Myocyte (in vitro differentiated cells): ENCODE measurements at places on chromosomes 16 and 17.

DNA sequence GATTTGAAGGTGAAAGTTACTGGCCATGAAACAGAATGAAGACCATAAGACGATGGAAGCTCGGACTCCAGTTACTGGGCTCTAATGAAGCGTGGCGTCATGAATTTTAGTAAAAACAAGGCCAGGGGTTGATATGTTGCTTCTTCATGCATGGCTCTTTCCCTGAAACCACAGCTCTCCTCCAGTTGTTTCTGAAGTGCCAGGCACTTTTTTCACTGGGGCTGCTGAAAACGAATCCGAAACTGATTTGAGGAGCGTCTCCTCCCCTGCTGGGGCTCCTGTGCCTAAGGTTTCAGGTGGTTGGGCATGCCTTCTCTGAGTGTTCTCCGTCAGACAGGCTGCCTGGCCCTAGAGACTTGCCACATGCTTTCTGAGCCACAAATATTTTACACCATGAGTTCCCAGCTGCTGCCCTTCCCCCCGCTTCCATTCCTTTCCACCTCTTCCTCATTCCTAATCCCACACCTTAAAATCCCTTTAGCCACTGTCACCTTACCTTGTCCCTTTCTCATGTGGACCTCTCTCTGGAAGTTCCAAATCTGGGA is 3.7 kb upstream of the MYL4 start:
- DNase-seq: peak; percentile 96

DNA sequence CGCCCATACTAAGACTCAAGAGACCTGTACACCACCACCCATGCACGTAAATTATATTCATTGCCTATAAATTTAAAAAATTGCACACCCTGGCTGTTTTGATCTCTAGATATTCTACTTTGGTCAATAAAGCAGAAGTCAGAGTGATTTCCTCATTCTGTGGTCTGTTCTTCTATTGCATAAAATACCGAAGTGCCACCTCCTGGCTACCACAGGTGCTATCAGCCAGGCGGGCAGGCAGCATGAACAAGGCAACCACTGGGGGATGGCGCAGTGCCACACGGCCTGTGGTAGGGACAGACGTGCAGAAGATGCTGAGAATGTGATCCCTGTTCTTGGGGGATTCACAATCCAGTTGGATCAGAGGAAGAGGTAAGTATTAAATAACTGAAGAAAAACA is 122.3 kb downstream of the CDK5R1 start:
- peak; percentile 83 for DNase-seq

DNA sequence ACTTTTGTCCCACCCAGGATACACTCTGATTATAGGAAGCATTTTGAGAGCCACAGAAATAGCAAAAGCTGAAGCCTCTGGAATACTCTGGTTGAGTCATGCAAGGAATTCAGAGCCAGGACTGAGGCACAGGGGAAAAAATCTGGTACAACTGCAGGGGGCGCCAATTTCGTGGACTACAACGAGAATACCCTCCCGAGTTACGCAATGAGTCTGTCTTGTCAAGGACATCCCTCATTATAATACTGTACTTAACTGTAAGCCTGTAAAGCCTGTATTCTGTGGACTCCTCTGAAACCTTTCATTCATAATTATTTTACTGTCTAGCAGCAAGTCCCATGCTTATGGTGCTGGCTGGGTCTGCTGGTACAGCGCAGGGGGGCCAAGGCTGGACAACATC is 7.8 kb downstream of the HOXB1 start:
- DNase-seq: no peak

DNA sequence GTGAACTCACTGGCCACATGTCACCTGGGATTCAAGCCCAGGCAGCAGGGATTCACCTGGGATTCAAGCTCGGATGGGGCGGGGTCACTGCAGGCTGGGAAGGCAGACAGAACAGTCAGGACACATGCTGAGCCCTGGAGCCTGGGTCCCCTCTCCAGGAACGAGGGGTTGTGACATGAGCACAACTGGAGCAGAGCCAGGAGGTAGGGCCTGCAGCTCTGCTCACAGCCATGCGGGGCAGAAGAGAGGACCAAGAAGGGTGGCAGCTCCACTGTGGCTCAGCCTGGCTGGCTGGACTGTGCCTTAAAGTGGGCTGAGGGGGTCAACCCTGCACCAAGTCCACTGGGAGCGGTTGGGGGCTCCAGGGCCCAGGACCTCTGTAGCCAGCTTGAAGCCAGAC is 150.1 kb downstream of the RAB11FIP4 start:
- no peak for DNase-seq

GRCh38 chr17:80732268-80732667 is 187.6 kb downstream of the RPTOR start:
- DNase-seq: no peak

DNA sequence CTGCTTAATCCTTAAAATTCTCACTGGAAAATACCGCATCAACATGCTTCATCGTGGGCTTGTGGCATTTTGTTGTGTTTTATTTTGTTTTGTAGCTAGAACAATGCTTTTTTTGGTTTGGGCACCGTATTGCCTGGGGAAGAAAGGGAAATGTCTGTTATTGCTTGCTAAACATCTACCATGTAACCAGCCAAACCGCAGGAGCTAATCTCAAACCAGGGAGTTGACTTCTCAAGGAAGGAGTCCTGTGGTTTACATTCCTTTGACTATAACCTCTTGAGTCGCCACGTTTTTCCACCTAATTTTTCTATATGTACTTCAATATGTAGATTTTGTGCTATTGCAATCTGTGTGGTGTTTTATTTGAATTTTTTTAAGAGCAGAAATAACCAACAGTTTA is 593.5 kb upstream of the SOX9 start:
- no peak for DNase-seq

DNA sequence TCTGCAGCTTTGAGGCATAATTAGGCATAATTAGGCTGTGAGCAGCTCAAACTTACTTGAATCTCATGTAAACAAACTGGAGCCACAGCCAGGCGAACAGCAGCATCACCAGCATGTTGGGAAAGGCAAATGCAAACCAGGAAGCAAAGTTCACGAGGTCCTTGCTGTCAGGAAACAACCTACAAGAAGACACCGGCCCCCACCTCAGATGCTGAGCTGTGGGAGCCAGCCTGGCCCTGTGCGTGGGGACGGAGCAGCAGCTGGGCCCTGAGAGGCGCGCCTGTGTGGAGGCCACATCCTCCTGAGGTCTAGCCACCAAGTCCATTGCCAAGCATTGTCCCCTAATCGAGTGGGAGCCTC is 12.2 kb downstream of the SLC13A5 start:
- peak; percentile 8 for DNase-seq

DNA sequence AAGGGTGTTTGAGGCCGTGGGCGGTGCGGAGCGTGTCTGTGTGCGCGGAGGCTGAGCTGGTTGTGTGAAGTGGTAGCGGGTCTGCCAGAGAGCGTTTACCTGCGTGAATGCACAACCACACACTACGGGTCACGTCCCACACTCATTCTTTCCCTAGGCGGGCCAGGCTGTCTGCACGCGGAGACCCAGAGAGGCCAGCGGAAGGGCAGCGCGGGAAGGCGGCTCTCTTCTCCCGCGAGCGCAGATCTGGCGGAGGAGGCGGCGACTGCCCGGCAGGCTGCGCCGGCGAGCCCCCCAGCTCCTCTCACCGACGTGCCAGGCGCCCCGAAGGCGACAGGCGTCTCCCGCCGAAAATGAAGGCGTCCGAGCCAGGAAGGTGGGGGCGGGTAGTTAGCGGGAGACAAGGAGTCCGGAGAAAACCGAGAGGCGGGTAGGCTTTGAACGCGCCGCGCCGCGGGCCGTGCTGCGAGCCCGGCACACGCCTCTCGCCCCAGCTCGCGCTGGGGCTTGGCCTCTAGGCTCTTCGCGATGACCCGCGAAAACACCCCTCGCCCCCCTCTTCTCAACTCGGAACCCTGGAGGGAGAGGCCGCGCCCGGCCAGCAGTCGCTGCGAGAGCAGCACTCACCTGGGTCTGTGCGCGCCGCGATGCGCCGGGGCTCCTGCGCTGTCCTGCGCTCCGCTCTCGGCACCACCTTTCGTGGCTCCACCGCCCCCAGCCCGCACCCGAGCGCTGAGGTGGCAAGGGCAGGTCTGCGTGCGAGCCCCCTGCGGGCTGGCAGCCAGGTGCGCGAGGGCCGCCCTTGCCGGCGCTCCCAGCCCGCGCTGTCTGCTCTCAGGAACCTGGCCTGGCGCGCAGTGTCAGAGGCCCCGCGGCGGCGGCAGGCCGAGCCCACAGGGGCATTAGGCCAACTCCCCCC is 2.0 kb upstream of the FOXF1 start:
- no peak for DNase-seq

GRCh38 chr17:51170736-51171135 is 4.5 kb downstream of the NME2 start:
- DNase-seq: no peak

GRCh38 chr17:81071761-81072741 is 37.1 kb downstream of the BAIAP2 start:
- DNase-seq: no peak

GRCh38 chr17:48753794-48754499 is 25.4 kb upstream of the HOXB13 start:
- peak; percentile 82 for DNase-seq

DNA sequence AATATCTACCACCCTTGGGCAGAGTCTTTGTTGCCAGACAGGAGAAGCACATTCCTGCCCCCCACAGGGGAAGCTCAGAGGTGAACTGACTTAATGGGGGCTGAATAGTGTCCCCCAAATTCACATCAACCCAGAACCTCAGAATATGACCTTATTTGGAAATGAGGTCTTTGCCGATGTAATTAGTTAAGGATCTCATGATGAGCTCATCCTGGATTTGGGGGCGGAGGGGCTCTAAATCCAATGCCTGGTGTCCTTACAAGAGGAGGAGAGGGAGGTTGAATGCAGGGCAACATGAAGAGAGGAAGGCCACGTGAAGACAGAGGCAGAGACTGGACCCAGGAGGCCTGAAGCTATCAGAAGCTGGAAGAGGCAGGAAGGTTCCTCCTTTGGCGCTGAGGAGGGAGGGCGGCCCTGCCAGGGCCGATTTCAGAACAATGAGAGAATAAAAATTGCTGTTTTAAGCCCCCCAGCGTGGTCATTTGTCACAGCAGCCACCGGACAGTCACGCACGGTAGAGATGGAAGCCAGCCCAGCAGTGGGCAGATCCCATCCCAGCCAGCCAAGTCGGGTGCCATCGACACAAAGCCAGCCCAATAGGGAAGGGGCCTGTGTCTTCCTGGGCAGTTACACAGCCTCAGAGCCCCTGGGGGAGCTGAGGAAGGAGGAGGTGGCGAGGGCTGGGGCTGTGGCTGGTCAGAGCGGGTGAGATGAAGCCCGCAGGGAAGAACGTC is 21.3 kb downstream of the C16orf74 start:
- no peak for DNase-seq

DNA sequence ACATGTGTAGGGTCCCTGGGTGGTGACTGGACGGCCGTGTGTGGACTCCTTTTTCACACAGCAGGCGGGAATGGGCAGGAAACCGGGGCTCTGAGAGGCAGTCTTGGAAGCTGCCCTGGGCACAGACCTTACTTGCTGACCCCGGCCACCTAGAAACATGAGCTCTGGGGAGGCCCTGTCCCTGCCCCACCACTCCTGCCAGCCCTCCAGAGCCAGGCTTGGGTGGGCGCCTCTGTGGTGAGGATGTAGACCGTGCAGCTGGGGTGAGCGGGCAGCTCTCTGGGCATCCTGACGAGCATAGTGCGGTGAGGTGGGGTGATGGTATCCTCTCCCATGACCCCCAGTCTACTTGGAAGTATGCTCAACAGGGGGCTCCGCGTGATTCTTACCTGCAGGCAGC is 121.3 kb downstream of the RAB11FIP4 start:
- no peak for DNase-seq

DNA sequence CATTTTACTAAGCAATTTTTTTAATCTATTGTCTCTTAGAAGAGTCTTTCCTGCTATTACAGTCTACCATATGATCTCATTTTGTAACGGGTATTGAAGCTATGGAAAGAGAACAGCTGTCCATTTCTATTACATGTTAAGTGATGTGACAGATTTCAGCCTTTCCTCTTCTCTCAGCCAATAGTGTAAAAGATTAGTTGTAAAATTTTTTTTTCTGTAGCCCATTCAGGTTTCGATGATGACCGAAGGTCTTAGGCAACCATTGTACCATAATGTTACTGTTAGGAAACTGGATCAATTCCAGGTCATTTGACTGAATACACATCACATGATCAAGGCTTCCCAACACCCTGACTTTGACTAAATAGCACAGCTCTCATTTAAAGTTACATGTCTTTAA is 147.6 kb upstream of the HLF start:
- DNase-seq: peak; percentile 13

GRCh38 chr17:28684963-28685362 is 23.0 kb downstream of the SUPT6H start:
- peak; percentile 46 for DNase-seq

GRCh38 chr16:11679250-11679649 is 11.0 kb downstream of the SNN start:
- DNase-seq: peak; percentile 19

DNA sequence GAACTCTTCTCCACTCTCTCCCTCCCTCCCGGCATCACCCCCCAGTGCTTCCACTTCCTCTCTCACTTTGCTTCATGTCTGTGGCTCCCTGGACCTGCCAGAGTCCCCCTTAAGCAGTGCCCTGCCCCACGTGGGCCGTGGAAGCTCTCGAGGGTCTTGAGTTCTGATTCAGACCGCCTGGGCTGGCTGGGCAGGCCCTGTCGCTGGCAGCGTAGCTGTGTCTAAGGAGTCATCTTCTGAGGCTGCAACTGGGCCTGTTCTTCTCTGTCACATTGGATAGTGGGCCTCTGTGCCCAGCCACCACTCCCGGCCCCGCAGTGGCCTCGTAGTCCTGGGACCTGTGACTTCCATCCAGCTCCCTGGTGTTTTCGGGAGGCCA is 30.7 kb downstream of the MNT start:
- DNase-seq: no peak

GRCh38 chr16:31508706-31509195 is 560 bp upstream of the RUSF1 start:
- DNase-seq: peak; percentile 48

GRCh38 chr17:32569171-32570080 is 82.6 kb downstream of the CDK5R1 start:
- DNase-seq: peak; percentile 80

DNA sequence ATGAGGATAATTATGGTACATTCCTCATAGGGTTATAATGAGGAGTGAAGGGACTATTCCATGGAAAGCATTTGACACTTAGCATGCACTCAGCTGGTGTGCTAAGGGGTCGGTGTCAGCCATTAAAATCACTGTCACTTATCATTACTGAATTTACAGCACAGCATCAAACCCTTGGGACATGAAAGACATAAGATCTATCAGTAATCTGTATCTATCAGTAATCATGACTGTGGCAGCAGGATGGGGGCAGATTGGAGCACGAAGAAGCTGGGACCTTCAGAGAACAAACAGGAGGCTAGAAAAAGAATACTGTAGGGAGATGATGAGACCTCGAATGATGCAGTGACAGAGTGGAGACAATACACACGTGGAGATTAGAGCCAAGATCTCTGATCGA is 73.5 kb upstream of the CLEC3A start:
- no peak for DNase-seq

- DNase-seq: no peak
These were observed 25.3 kb upstream of the ZNF469 start for GRCh38 chr16:88357317-88358022.

GRCh38 chr16:474420-475122 is 49.1 kb downstream of the RAB11FIP3 start:
- no peak for DNase-seq

DNA sequence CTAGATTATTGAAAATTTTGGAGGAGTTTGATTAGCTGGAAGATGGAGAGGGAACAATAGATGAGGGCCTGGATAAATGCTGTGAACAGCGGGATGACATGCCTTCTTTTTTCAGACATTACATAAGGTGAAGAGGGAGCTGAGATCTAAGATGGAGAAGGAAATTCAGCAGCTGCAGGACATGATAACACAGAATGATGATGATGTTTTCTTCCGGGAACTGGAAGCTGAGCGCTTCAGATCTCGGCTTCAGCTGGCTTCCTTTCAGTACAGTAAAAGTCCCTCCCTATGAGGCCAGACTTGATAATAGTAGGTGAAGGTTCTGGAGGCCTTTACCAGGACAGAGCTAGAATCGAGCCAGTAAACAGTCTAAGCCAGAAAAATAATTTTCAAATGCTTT is 30.7 kb downstream of the CEP95 start:
- DNase-seq: peak; percentile 5
